ENCODE measurements at places on chromosomes 5 and 9. TPM values are rescaled to one million over a fixed set of nuclear protein-coding genes. Genes with fewer than 3 reads are reported as not detected.

NKD2 gene
- 4.6 TPM for total RNA-seq

BAAT gene
- not detected for total RNA-seq

ITGA1 gene
- 4.1 TPM for total RNA-seq

C9orf50 gene
- total RNA-seq, result 0.44 TPM

C1QTNF3 gene
- 0.99 TPM for total RNA-seq

Data from smooth muscle cell of trachea (primary cell).